A549 (cell line): ENCODE measurements at places on chromosomes 3 and 15.

- no peak for DNase-seq
These were observed 62.4 kb downstream of the CEMIP start for GRCh38 chr15:80841541-80841940.

DNA sequence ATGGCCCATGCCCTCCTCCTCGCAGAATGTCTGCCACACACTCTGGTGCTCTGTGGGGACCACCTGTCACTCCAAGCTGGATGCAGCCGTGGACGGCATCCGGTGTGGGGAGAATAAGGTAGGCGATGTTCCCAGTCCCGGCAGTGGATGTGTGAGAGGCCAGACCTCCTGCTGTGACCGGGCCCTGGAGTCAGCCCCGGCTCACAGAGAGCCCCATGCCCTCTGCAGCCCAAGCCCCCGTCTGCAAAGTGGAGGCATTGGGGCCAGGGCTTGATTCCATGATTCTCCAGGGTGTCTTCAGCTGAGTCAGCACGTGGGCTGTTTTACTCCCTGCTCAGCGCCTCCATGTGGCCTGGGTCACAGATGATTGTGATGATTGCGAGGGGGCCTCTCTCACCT is 32.2 kb downstream of the GOLGA6L10 start:
- DNase-seq, result no peak

DNA sequence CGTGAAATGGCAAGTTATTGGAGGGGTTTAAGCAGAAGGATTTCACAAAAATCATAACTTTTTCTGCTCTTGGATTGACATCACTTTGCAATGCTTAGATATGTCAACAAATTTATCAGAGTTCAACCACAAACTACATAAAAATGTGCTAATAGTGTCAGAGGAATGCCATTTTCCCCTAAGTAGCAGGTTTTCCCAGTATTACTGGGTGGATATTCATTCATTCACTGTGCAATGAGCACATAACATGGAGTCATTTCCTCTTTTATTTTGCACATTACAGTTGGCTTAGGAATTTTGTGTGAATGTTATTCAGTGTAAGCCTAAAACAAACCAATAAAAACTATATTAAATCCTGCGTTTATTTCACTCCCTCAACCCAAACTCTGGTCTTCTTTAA is 537.3 kb upstream of the MCTP2 start:
- no peak for DNase-seq

GRCh38 chr3:15787941-15788340 is 9.8 kb downstream of the ANKRD28 start:
- DNase-seq, result no peak
